ENCODE measurements at places on chromosomes 7 and 10.

DNA sequence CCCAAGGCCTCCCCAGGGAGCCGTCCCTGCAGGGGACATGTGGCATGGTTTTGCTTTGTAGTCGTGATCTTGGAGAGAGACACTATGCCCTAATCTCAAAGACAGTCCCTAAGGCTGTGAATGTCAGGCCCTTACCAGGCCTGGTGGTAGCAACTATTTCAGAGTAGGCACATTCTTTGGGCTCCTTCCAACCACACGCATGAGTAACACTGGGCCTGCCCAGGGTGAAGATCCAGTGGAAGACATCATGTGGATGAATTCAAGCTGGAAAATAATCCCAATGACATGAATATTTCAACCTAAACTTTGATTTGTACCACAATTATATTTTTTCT is 39.5 kb upstream of the INSIG1 start:
- DNase-seq = no peak

DNA sequence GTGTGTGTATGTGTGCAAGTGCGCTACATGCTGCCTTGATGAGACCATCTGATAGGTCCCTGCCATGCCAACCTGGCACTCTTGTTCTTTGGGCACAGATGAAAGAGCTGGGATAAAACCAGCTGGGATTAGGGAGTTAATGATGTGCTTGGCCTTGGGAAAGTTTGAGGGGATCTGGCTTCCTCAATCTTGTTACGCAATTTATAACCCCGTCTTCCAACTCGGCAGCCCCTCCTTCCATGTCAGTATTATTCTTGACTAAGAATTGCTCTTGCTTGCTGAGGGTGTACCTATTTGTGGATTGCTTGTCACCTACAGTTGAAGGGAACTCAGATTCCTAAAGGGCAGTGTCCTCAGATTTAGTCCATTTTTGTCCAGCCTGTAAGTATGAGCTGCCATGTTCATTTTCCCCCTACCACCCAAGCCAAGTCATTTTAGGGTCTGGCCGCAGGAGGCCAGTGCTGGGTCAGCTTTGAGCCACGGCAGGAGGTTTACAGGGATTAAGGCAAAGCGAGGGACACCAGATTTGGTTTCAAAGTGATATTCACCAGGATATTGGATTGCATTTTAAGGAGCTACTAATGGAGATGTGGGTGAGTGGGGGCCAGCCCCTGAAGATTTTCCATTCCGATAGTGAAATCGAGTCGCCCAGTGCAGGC is 34.1 kb upstream of the KCNMA1 start:
- DNase-seq = no peak

DNA sequence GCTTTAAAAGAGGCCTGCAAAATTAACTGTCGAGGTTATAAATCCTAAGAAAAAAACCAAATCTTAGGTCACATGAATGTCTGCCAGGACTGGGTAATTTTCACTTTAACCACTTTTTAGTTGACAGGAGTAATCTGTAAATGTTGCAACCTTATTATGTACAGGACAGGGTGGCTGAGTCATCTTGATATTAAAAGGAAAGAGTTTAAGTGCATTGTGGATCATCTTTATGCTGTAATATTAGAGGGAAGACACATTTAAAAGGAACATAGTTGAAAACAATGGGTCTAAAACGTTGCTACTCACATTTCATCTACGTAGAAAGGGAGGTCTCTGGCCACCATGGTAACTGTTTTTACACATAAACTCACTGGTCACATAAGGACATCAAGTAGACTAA is 115.5 kb downstream of the LSMEM1 start:
- no peak for DNase-seq

- no peak for DNase-seq
Observed at GRCh38 chr10:71014021-71014805, 125.8 kb upstream of the PCBD1 start.

DNA sequence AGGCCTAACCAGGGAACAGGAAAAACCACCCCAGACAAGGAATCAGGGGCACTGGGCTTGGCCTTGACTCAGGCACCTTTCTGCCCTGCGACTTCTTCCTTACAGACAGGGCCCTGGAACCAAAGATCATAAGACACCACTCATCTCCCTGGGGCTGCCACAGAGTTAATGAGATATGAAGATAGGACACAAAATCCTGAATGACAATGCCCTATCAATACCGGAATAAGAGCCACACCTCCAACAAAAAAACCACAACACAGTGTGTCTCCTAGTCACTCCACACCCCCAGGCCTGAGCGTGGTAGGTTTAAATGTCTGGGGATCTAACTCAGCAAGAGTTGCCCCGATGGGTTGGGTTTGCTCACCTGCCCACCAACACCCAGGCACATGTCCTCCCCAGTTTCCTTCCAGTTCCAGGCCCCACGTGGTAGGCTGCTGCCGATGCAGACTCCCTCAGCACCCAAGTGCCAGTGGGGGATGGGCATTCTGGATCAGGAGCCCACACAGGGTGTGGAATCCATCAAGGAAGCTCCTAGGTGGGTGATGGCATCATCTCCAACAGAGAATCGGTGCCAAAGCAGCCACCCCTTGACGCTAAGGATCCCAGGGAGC is 3.9 kb downstream of the DLG5 start:
- DNase-seq = no peak

DNA sequence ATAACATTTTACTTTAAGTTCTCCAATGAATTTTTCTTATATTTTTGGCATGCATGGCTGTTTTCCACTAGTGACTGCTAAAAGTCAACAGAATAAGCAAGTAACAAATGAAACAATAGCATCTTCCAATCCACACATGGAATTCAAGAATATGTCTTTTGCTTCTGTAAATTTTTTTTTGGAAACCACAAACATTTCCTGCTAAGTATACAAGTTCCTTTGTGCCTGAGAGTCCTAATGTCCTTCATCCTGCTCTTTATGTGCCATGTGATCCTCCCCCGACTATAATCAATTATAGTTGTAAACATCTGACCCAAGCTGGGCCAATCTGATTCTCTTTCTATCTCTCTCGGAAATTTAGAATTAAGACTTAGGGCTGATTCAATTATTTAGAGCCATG is 61.2 kb downstream of the PPP1R3C start:
- no peak for DNase-seq

- no peak for DNase-seq
Observed at GRCh38 chr7:124914298-124914697, 15.3 kb downstream of the POT1 start.

- no peak for DNase-seq
Observed at GRCh38 chr7:50637725-50638643, 72.8 kb upstream of the DDC start.

DNA sequence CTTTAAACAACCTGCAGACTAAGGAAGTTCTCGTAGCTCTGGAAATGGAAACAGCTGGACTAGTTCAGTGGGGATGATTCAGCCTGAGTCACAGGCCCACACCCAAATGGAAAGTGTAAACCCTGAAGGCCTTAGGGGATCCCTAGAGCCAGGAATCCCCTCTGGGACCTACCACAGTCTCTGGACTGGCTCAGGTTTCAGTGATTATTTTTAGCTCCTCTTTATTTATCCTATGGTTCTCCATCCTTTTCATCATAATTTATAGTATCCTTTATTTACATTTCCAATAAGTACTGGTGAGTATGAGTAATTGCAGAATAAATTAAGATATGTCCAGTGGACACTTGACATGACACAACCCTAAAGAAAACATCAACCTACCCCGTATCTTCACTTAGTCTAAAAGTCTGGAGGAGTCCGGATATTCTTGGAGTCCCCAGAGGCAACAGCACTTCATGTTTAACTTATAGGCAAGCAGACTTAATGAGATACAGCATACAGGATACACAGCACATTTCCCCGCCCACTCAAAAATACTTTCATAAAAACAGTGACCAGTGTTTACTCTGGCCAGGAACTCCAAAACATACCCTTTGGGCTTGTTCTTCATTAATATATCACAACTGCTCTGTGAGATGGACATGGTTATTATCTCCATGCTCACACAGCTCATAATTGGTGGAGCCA is 28.4 kb upstream of the SEMA3E start:
- peak; percentile 78 for DNase-seq

GRCh38 chr10:132698761-132699391 is 87.1 kb downstream of the NKX6-2 start:
- DNase-seq = no peak

- DNase-seq = no peak
Observed at GRCh38 chr7:15507171-15507570, 54.6 kb downstream of the AGMO start.

GRCh38 chr7:102065226-102065625 is 221.4 kb upstream of the SH2B2 start:
- no peak for DNase-seq

DNA sequence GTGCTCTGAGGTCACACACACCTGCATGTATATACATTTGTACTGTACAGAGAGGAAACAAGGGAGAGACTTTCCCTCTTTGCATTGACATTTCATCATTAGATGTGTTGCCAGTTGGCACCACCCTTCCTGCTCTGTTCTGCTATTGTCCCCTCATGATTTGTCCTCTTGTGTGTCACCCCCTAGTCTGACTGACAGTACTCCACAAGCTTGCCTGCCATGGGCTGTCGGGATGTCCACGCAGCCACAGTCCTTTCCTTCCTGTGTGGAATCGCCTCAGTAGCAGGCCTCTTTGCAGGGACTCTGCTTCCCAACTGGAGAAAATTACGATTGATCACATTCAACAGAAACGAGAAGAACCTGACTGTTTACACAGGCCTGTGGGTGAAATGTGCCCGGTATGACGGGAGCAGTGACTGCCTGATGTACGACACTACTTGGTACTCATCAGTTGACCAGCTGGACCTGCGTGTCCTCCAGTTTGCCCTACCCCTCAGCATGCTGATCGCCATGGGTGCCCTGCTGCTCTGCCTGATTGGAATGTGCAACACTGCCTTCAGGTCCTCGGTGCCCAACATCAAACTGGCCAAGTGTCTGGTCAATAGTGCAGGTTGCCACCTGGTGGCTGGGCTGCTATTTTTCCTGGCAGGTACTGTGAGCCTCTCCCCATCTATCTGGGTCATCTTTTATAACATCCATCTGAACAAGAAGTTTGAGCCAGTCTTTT is 9.4 kb downstream of the CLDN12 start:
- no peak for DNase-seq

GRCh38 chr7:77216181-77216845 is 16.7 kb upstream of the FGL2 start:
- peak; percentile 2 for DNase-seq

GRCh38 chr10:32851301-32851700 is 106.7 kb downstream of the ITGB1 start:
- DNase-seq = no peak

- DNase-seq = peak; percentile 95
Observed at GRCh38 chr10:110356628-110357245, 52.0 kb upstream of the SMNDC1 start.

GRCh38 chr10:77699080-77699645 is 61.6 kb upstream of the KCNMA1 start:
- DNase-seq = no peak

- peak; percentile 65 for DNase-seq
Observed at GRCh38 chr7:120864141-120864900, 6.4 kb upstream of the TSPAN12 start.

DNA sequence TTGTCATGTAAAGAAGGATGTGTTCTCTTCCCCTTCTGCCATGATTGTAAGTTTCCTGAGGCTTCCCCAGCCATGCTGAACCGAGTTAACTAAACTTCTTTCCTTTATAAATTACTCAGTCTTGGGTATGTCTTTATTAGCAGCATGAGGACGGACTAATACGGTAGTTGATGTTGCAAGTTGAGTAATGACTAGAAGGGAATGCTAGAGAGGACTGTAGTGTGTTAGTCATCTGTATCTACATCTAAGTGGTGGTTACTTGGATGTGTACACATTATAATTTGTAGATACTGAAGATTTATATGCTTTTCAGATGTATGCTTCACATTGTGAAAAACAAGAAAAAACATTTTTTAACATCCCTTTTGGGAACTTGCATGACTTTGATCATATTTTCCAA is 244.6 kb downstream of the POLR1F start:
- no peak for DNase-seq

- DNase-seq = no peak
Observed at GRCh38 chr10:89668386-89669071, 23.5 kb upstream of the PANK1 start.

DNA sequence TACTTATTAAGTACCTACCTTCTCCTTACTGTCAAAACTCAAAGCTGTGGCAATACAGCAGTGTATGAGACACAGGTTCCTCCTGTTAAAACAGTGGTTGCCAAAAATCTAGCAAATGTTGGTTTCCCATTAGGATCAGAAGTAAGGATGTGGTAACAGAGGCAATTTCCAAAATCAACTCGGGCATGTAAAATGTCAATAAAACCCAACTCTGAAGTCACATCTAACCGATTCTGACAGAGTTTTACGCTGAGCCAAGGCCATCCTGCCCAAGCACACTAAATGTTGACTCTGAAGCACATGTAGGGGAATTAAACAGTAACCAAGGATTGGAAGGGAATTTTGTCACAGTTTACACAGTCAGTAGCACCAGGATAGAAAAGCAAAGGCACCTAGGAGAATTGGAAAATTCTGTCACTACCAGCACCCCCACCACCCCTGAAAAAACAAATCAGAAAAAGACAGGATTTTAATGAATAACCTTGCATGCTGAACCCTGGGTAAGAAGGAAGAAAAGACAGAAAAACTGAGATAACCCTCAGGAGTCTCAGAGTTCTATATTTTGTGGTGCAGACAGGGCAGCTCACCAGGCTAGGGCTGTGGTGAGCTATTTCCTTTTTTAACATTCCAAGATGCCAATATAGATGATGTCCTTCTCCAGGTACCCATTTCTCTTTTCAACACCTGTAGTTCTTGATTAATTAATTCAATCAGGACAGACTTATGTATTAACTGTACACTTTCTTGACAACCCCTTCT is 119.5 kb downstream of the DOCK4 start:
- peak; percentile 41 for DNase-seq

DNA sequence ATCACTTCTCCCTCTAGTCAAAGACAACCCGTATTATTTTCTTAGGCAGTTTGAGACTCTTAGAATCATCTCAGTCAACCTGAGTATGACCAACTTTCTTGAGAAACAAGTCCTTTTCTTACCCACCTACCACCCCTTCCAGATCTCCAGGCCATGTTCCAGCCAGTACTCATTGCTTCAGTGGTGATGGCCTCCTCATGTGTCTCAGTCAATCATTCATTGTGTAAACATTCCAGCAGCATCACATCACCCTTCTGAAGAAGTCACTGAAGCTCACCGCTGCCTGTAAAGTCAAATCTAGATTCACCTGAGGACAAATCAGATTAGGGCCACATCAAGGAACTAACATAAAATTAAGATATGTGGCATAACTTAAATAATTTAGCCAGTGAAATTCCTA is 467.2 kb upstream of the NRP1 start:
- peak; percentile 89 for DNase-seq

- no peak for DNase-seq
Observed at GRCh38 chr7:8060241-8060640, 91.6 kb downstream of the GLCCI1 start.

DNA sequence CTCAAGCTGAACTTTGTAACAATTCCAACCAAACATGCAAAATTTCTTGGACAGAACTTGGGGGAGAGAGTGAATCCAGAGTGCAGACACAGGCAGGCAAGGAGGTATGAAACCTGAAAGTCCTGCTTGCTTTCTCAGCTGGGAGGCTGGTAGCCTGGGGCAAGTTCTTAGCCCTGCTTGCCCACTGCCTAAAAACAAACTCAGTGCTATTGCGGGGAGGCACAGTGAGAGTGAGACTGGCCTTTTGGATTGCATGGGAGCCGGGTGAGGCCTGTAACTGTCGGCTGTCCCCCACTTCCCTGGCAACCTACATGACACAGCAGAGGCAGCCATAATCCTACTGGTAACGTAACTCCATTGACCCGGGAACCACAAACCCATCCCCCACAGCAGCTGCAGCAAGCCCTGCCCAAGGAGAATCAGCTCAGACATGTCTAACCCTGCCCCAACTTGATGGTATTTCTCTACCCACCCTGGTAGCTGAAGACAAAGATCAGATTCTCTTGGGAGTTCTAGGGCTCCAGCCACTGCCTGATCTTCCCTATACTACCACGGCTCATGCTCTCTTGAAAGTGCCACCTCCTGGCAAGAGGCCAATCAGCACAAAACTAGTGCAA is 663.6 kb downstream of the GRM8 start:
- no peak for DNase-seq
